ENCODE measurements at places on chromosomes 1 and 21. TPM values are rescaled to one million over a fixed set of nuclear protein-coding genes. Genes with fewer than 3 reads are reported as not detected.

DNA sequence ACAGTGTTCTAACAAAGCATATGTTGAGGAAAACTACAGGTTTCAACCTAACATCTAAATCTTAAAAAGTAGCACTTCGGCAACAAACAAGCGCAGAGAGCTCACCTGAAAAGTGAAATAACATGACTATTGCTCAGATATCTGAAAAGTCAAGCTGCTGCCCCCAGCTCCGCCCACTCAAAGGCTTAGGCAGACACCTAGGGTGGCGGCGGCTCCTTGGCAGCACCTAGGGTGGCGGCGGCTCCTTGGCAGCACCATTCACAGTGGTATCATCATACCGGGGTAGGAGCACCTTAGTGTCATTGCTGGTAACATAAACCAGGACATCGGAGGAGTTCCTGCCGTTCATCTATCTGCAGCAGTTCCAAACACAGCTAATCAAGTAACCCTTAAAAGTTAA, 4.2 kb upstream of the S100A12 start:
- DNase-seq, result no peak

- DNase-seq, result no peak
Measured at GRCh38 chr1:98988904-98989555, 15.6 kb downstream of the PLPPR5 start.

DNA sequence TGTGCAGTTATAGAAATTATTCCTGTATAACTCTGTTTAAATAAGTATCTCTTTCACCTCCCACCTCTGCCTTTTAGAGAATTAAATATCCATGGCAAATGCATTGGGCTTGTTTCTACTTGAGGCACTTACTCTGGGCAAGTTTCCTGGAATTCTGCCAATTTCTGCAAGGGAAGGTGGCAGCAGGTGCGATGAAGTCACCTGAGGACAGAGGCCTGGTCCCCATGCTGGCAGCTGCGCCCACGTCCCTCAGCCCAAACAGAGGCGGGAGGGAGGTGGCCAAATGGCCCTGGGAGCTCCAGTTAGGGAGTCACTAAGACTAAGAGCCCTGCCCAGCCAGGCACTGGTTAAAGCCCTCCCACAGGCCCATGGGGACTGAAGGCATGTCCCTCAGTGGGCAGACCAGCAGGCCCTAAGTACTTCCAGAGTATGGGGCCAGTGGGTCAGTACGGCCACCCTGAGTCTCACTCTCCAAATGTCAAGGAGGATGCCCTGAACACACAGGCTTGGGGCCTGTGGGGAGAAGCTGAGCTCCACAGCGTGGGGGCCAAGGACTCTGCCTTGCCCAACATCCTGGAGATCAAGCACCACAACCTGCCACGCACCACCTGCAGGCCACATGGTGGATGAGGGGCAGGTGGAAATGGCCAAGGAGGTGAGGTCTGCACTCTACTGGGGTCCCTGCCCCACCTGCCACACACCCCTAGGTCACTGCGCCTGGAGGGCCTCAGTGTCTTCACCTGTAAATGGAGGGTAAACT, 19.4 kb downstream of the ACOT7 start:
- DNase-seq, result peak; percentile 52

GRCh38 chr1:3464649-3465025, 10.2 kb downstream of the ARHGEF16 start:
- DNase-seq, result no peak

DNA sequence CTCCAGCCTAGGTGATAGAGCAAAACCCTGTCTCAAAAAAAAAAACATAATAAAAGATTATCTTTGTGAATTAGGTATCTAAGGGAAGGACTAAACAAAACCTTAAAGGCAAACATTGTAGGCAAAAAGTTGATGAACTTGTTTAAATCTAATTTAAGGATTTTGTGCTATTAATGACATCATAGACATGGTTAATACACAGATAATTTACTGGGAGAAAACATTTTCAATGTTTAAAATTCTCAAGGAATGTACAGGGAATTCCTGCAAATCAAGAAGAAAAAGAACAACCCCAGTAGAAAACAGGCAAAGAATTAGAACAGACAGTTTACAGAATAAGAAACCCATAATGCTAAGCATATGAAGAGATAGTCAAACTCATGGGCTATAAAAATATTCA, 47.6 kb downstream of the ST3GAL3 start:
- DNase-seq, result no peak

The ASCL5 gene
- not detected for total RNA-seq

GRCh38 chr1:165484532-165484931, 39.6 kb upstream of the RXRG start:
- no peak for DNase-seq

DNA sequence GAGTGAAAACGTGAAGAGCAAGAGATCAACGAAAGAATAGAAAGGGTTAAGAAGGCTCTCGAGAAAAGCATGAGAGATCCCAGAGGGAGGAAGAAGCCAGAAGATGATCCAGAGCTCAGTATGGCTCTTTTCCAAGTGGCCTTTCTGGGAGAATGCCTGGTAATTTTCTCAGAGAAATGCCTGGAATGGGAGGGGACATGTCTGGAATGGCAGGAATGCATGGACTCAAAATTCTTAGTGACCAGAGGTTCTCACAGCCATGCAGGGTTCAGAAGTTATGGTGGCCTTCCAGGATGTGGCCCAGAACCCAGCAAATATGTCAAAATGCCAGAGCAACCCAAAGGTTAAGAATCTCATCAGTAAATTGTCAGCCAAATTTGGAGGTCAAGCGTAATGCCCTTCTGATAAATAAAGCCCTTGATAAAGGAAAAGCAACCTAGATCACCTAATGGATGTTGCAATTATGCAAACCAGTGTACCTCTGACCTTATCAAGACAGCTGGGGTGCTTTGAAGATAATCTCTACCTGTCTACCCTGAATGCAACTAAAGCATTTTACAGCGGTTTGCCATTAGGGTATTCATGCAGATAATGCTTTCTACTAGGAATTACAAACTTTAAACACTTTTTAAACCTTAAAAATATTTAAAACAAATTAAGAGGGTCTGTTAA, 53.1 kb downstream of the NBPF6 start:
- peak; percentile 35 for DNase-seq

- no peak for DNase-seq
Measured at GRCh38 chr1:197920414-197921117, 3.4 kb downstream of the LHX9 start.

DNA sequence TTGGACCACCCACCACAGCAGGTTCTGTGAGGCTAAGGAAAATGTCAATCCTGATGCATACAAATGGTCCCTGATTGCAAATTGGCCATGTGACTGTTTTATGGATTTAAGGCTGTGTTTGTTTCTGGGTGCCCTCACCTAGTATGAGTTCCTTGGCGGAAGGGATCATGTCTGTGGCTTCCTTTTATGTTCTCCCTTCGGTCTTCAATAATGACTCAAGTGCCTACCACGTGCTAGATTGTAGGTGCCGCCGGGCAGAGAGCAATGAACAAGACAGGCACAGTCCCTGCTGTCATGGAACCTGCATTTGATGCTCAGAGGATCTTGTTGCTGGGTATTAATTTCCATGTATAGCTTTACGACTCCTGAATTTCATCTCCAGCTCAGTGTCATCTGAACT, 9.8 kb upstream of the VWA5B1 start:
- DNase-seq, result no peak

DNA sequence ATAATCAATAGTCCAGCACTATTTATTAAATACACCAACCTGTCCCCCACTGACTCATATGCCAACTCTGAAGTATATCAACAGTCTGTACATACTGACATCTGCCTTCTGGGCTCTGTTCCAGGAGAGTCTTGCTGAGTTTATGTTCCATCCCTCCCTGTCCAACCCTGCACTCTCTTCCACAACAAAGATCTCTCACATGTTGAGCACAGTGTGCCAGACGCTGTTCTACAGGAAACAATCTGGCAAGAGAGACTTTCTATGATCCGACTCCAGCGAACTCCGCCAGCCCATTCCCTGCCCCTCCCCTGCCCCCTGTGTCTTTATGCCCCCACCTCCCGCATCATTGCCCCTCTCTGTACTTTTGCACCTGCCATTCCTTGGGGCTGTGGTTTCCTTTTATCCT, 3.4 kb downstream of the LACTBL1 start:
- no peak for DNase-seq

DNA sequence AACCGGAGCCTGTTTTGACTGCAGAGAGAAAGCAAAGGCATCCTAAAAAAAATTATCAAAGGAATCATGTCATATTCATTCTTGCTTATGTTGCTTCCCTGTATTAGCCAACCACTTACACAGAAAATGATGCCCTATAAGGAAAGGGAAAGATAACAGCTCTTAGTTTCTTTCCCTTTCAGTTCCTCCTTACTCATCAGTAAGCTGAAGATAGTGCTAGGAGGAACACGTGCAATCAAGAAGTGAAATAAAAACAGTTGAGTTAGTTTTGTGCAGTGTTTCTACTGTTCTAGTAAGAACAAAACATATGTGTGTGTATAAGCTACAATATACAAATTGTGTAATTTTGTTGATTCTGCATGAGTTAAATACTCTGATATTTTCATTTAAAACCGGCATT, 45.3 kb upstream of the MTF2 start:
- DNase-seq, result no peak

- no peak for DNase-seq
Measured at GRCh38 chr21:43842742-43843141, 22.3 kb upstream of the AGPAT3 start.

DNA sequence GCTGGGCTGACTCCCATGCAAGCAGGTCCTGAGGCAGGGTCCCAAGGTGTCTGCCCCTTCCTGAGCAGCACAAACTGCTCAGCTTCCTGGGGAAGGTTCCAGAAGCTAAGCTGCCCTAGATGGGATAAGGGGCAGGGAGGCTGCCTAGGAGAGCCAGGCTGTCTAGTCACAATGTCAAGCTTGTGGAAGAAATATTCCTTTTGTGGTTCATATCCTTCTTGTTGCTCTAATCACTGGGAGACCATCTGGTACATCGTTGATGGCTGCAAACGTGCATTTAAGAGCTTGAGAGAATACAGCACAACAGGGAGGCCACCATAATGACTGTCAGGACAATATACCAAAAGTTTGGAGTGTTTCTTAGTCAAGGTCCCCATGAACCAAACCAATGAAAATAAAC, 67.4 kb downstream of the SLC16A1 start:
- no peak for DNase-seq

The C1QA gene
- 238 TPM for total RNA-seq
